ENCODE measurements at places on chromosomes 16 and 17. TPM values are rescaled to one million over a fixed set of nuclear protein-coding genes. Genes with fewer than 3 reads are reported as not detected.

- DNase-seq: no peak
These were observed 16.2 kb downstream of the ALDH3A2 start for GRCh38 chr17:19664821-19665181.

The SCARF1 gene
- 80.7 TPM for total RNA-seq

The ZG16 gene
- not detected for total RNA-seq

The TAC4 gene
- total RNA-seq: not detected

- DNase-seq: no peak
These were observed 6.5 kb downstream of the HIGD1B start for GRCh38 chr17:44854192-44854591.

DNA sequence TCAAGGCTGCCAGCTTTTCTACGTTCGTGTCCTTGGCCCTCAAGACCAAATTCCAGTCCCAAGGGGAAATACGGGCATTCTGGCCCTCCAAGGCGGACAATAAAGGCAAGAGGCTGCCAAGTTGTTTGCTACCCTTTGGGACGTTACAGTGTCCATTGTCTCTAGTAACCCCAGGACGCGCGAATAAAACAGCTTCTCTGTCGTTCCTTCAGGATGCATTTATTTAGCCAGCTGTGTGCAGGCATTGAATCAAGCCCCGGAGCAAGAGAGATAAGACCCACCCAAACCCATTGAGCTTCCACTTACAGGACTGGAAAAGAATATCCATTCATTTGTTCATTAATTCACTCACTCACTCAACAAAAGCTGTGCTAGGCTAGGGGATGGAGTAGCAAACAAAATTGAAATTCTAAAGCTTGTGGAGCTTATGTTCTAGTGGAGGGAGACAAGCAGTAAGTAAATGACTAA is 656 bp downstream of the MRPL58 start:
- no peak for DNase-seq
